Substantia nigra (tissue), 51 donors: ENCODE measurements at places on chromosomes 3 and 15.

GRCh38 chr15:53693729-53694475 is 65.6 kb downstream of the WDR72 start:
- no peak for DNase-seq

DNA sequence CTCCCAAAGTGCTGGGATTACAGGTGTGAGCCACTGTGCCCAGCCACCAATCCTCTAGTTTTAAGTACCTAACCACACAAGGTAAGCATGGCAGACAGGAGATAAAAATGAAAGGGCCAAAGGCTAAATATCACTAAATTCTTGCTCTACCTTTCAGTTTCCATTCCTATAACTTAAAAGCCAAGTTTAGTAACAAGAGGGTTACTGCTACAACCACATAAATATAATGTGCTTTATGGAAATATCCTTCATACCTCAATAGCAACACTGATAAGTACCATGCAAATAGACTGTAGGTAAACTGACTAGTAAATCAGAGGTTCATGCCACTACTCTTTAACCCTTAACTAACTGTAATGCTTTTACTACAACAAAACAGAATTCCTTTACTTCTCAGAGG is 38.7 kb upstream of the MUC13 start:
- DNase-seq, result no peak

- DNase-seq, result no peak
These were observed 28.6 kb upstream of the SH3BP5 start for GRCh38 chr3:15360788-15361493.

GRCh38 chr3:162984746-162985145 is 1488.1 kb downstream of the OTOL1 start:
- DNase-seq, result no peak

- no peak for DNase-seq
These were observed 36.0 kb upstream of the TIMP4 start for GRCh38 chr3:12194669-12195161.

- no peak for DNase-seq
These were observed 71.3 kb upstream of the CACNA1D start for GRCh38 chr3:53422954-53423698.

- no peak for DNase-seq
These were observed 7.1 kb downstream of the GPD1L start for GRCh38 chr3:32113566-32113965.
